ENCODE measurements at places on chromosomes 7 and 10. TPM values are rescaled to one million over a fixed set of nuclear protein-coding genes. Genes with fewer than 3 reads are reported as not detected.

The UCN3 gene
- total RNA-seq, result not detected

The ANKRD22 gene
- 0.41 TPM for total RNA-seq

The EBF3 gene
- total RNA-seq, result 0.20 TPM

The GRB10 gene
- 60.2 TPM for total RNA-seq

The ATOH7 gene
- total RNA-seq, result 0.21 TPM

The TAS2R4 gene
- 0.11 TPM for total RNA-seq

The SMC3 gene
- total RNA-seq, result 55.2 TPM

The UTF1 gene
- total RNA-seq, result not detected

The WDR86 gene
- 0.26 TPM for total RNA-seq

The LRRC27 gene
- 5.8 TPM for total RNA-seq

The EVX1 gene
- total RNA-seq, result 0.19 TPM

The TRIM24 gene
- 8.8 TPM for total RNA-seq

The KCNIP2 gene
- 0.54 TPM for total RNA-seq

The CALHM1 gene
- not detected for total RNA-seq

The LIPN gene
- total RNA-seq, result not detected

The ARL4A gene
- total RNA-seq, result 67.8 TPM

The ADAP1 gene
- total RNA-seq, result 3.3 TPM
